IMR-90 (cell line): ENCODE measurements at places on chromosomes 7 and 10. TPM values are rescaled to one million over a fixed set of nuclear protein-coding genes. Genes with fewer than 3 reads are reported as not detected.

- H3K27ac ChIP-seq = peak overlapping the region; percentile 94
- H3K4me3 ChIP-seq = no peak overlapping the region
- peaks cover 29% of the 10 kb centered on the region for H3K4me1 ChIP-seq
Measured at GRCh38 chr7:826230-826917, 5.9 kb upstream of the SUN1 start.

- no peak for DNase-seq
- H3K36me3 ChIP-seq = no peaks in the 10 kb centered on the region
- H3K4me3 ChIP-seq = no peak overlapping the region
- peaks cover 16% of the 10 kb centered on the region for H3K27me3 ChIP-seq
Measured at GRCh38 chr10:712089-712488, 22.6 kb upstream of the DIP2C start.

DNA sequence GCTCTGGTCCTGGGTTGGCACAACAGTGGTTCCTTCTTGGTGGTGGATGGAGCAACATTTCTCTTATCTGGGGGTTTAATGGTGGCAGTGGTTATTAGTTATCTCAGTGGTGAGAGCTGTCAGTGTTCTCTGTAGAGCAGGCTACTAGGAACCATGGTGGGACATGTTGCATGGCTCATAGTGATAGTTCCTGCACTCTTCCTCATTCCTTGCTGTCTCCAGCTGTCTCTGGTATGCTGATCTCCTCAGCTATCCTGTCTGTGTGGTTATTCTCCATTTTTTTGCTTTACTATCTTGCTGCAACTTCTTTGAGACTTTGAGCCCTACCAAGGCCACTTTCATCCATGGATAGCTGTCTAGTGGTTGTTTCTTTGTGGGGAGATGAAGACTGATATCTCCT lies 44.0 kb downstream of the CCDC7 start:
- no peak overlapping the region for H3K27ac ChIP-seq
- H3K4me1 ChIP-seq = no peaks in the 10 kb centered on the region
- peak; percentile 1 for DNase-seq

- DNase-seq = peak; percentile 77
- no peaks in the 10 kb centered on the region for H3K36me3 ChIP-seq
- peak overlapping the region; percentile 66 for H3K27ac ChIP-seq
- peaks cover 19% of the 10 kb centered on the region for H3K4me1 ChIP-seq
- H3K4me3 ChIP-seq = no peak overlapping the region
Measured at GRCh38 chr7:73899731-73900142, 38.8 kb downstream of the TMEM270 start.

DNA sequence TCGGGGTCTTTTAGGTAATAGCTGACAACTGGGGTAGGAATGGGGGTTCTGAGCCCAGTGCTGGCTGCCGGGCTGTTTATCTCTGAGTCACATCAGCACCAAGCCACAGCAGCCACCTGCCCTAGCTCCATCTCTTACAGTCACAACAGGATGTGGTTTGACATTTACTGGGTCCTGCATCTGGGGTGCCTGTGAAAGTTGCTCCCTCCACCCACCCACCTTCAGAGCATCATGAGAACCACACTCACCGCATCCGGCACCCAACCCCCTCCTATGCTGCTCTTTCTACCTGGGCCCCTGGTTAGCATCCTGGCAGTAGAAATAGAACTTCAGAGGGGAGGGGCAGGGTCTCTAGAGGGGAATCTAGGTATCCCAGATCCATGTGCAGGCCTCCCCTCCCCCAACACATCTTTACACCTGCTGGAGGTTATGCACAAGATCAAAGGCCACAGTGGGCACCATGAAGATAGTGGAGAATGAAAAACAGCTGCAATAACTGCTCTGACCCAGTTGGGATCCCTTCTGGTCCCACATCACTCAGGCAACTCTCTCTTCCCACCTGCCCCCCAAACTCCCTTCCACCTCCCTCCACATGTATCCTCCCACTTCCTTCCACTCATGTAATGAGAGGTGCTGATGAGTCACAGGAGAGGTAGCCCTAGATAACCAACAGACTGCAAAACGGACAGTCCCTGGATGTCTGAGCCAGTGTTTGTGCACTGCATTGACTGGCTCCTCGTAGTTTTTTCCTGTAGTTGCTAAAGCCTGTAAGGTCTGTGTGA lies 38.2 kb downstream of the PRSS2 start:
- no peaks in the 10 kb centered on the region for H3K36me3 ChIP-seq
- peaks cover 3% of the 10 kb centered on the region; the same call in 1 of the 2 replicates for H3K27me3 ChIP-seq
- H3K27ac ChIP-seq = no peak overlapping the region
- H3K4me1 ChIP-seq = no peaks in the 10 kb centered on the region
- peak; percentile 7 for DNase-seq

- no peak for DNase-seq
- no peak overlapping the region for H3K27ac ChIP-seq
- peaks cover 2% of the 10 kb centered on the region; the same call in 1 of the 2 replicates for H3K36me3 ChIP-seq
- no peak overlapping the region for H3K4me3 ChIP-seq
- no peaks in the 10 kb centered on the region for H3K4me1 ChIP-seq
- no peaks in the 10 kb centered on the region for H3K27me3 ChIP-seq
Measured at GRCh38 chr7:96169439-96169838, 152.5 kb downstream of the SLC25A13 start.

GRCh38 chr7:102122026-102122425 lies 164.6 kb upstream of the SH2B2 start:
- no peaks in the 10 kb centered on the region for H3K27me3 ChIP-seq
- no peak overlapping the region for H3K4me3 ChIP-seq
- H3K4me1 ChIP-seq = peaks cover 37% of the 10 kb centered on the region
- H3K27ac ChIP-seq = peak overlapping the region; percentile 99
- DNase-seq = peak; percentile 61
- 0 out of 2 replicates have a peak, but pooled peaks cover 3% of the 10 kb centered on the region for H3K36me3 ChIP-seq

GRCh38 chr10:113843972-113844485 lies 9.9 kb downstream of the DCLRE1A start:
- no peak for DNase-seq
- no peaks in the 10 kb centered on the region for H3K27me3 ChIP-seq
- H3K4me1 ChIP-seq = no peaks in the 10 kb centered on the region
- H3K36me3 ChIP-seq = no peaks in the 10 kb centered on the region; the same call in 1 of the 2 replicates
- no peak overlapping the region for H3K27ac ChIP-seq

- H3K27me3 ChIP-seq = no peaks in the 10 kb centered on the region
- DNase-seq = no peak
- no peak overlapping the region for H3K27ac ChIP-seq
- no peaks in the 10 kb centered on the region for H3K36me3 ChIP-seq
Measured at GRCh38 chr10:123045961-123046731, 37.3 kb downstream of the ACADSB start.

GRCh38 chr10:133226251-133226808 lies 3.7 kb upstream of the UTF1 start:
- no peaks in the 10 kb centered on the region for H3K36me3 ChIP-seq
- H3K27ac ChIP-seq = no peak overlapping the region
- peaks cover 31% of the 10 kb centered on the region for H3K27me3 ChIP-seq
- no peak for DNase-seq
- no peak overlapping the region for H3K4me3 ChIP-seq

DNA sequence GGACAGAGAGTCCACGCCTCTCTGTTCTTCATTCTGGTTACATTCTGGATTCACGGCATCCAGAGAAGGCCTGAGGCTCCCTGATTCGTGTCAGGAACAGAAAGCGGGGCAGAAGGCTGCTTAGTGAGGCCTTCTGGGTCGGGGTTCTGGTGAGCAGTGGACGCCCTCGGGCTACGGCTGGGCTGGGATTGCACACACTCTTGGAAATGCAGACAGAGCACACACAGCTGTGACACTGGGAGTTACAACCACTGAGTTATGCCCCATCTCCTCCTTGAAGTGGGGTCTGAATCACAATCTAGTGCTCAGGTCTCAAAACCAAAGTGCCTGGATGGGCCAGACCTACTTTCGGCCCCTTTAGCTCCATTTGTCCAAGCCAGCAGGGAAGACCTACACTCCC lies 156.9 kb upstream of the GDF10 start:
- no peak overlapping the region for H3K4me3 ChIP-seq
- no peak overlapping the region for H3K27ac ChIP-seq
- no peaks in the 10 kb centered on the region for H3K27me3 ChIP-seq
- H3K36me3 ChIP-seq = peaks cover 5% of the 10 kb centered on the region; the same call in 1 of the 2 replicates
- peaks cover 14% of the 10 kb centered on the region for H3K4me1 ChIP-seq
- DNase-seq = no peak

The OR9A2 gene
- polyA plus RNA-seq = not detected in 2 replicates

The PRLHR gene
- not detected in 2 replicates for polyA plus RNA-seq

The VSIR gene
- polyA plus RNA-seq = 23.8 and 25.1 TPM in 2 replicates

The TACC2 gene
- 12.6 and 15.4 TPM in 2 replicates for polyA plus RNA-seq

The GRID1 gene
- 0.03 TPM in 1 of 2 replicates, not detected in the other for polyA plus RNA-seq

The KLF14 gene
- polyA plus RNA-seq = 0.05 and 0.07 TPM in 2 replicates
